Calu3 (cell line): ENCODE measurements at places on chromosomes 12 and 14. TPM values are rescaled to one million over a fixed set of nuclear protein-coding genes. Genes with fewer than 3 reads are reported as not detected.
A peak's percentile ranks its signal among the peaks of the same experiment; 100 is the strongest.

- H3K4me3 ChIP-seq = no peak overlapping the region
- DNase-seq = no peak
- H3K27me3 ChIP-seq = no peaks in the 10 kb centered on the region
- H3K36me3 ChIP-seq = no peaks in the 10 kb centered on the region
- H3K4me1 ChIP-seq = no peaks in the 10 kb centered on the region
These were observed 130.0 kb downstream of the DPF3 start for GRCh38 chr14:72763892-72764291.

DNA sequence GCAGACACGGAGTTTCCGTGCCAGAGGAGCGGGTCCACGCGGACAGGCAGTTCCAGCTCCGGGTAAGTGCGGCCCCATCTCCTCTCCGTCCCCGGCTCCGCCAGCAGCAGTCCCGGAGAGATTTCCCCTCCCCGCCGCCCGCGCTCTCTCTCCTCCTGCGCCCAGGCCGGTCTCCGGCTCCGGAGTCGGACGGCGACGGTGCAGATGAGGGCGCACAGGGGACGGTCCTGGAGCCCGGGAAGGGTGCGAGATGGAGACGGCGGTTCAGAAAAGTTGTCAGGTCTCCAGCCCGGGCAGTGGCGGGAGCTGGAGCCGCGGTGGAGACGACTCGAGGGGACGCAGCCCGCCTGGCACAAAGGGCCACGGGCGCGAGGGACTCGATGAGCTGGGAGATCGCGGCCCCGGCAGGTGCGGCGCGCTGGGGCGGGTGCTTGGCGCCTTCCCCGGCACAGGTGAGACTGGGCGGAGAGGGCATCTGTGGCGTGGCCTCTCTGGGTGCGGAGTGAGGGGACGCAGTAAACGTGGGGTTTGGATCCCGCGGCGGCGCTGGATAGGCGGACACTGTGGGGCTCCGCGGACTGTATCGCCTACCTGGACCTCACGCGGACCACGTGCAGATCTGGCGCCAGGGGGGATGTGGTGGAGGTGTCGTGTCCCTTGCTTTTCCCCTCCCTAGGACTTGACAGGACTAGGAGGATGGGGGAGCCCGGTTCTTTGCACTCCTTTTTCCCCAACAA lies 1540.3 kb upstream of the TMEM132C start:
- H3K4me3 ChIP-seq = no peak overlapping the region
- no peaks in the 10 kb centered on the region for H3K4me1 ChIP-seq
- no peaks in the 10 kb centered on the region for H3K36me3 ChIP-seq
- H3K27ac ChIP-seq = no peak overlapping the region
- no peaks in the 10 kb centered on the region for H3K27me3 ChIP-seq

DNA sequence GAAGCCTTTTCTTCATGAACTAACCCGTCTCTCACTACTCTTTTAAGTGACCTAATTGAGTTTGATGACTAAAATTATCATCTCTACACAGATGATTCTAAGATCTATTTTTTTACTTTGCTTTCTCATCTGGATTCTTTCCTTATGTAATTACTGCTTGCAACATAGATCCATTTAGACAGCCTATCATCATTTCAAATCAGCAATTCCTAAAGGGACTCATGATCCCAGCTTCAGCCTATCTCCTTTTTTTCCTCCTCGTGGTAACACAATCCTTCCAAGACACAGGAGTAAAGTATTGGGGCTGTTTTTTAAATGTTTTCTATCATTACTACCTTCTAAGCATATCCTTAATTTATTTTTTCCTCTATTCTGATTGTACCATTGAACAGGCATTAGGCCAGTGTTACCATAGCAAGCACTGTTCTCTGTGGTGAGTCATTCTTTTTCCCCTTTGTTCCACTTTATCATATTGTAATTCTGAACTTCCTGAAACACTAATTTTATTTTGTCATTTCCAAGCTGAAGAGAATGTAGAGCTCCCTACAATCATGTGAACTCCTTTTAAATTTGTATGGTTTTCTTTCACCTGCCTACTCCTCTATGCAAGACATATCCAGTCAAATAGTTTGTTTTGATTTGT lies 190.4 kb upstream of the FAR2 start:
- no peak for DNase-seq
- no peaks in the 10 kb centered on the region for H3K36me3 ChIP-seq
- no peaks in the 10 kb centered on the region for H3K27me3 ChIP-seq
- H3K4me1 ChIP-seq = peaks cover 12% of the 10 kb centered on the region
- H3K4me3 ChIP-seq = no peak overlapping the region

DNA sequence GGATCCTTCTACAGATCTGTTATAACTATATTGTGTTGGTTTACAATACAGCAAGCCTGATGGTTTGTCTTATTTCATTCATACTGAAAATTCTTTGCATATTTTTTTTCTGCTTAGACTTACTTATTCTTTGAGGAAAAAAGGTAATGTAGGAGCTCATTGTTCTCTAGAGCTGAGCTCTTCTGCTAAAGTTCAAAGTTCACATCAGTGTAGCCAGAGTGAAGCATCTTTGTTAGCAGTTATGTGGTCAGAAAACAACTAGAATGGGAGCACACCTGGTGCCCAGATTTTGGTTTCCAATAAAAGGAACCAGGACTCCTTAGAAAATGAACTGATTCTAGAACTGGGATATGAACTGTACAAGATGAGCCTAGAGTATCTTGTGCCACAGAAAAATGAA lies 10.3 kb downstream of the GPX2 start:
- H3K27ac ChIP-seq = no peak overlapping the region
- no peaks in the 10 kb centered on the region for H3K27me3 ChIP-seq
- H3K4me1 ChIP-seq = peaks cover 10% of the 10 kb centered on the region
- no peak for DNase-seq
- no peak overlapping the region for H3K4me3 ChIP-seq
- H3K36me3 ChIP-seq = peaks cover 10% of the 10 kb centered on the region

Gene AMDHD1
- 1.2 and 1.6 TPM in 2 replicates for total RNA-seq

GRCh38 chr12:47636908-47637780 lies 68.7 kb downstream of the RPAP3 start:
- H3K4me3 ChIP-seq = no peak overlapping the region
- no peaks in the 10 kb centered on the region for H3K36me3 ChIP-seq
- H3K27ac ChIP-seq = peak overlapping the region; percentile 67
- peak; percentile 59 for DNase-seq
- no peaks in the 10 kb centered on the region for H3K27me3 ChIP-seq
- peaks cover 17% of the 10 kb centered on the region for H3K4me1 ChIP-seq

GRCh38 chr12:15839041-15839440 lies 43.1 kb upstream of the STRAP start:
- H3K4me1 ChIP-seq = no peaks in the 10 kb centered on the region
- no peak overlapping the region for H3K27ac ChIP-seq
- no peaks in the 10 kb centered on the region for H3K36me3 ChIP-seq
- DNase-seq = no peak
- H3K4me3 ChIP-seq = no peak overlapping the region
- H3K27me3 ChIP-seq = no peaks in the 10 kb centered on the region

Gene ZNF26
- total RNA-seq = 25.3 and 28.5 TPM in 2 replicates

DNA sequence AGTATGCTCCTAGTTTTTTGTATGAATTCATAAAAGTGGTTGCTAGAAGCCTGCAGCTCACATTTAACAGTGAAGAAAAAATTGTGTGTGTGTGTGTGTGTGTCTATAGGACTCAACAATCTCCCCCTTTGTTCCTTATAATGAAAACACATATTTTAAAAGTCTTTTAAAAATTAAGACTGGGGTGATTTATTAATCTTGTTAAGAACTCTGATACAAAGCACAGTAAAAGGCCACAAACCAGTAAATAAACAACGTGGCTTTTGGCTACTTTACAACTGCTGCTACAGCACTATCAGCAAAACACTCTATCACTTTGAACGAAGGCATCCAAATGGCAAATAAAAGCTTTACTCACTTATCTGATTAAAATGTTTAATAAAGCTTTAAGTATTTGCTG lies 594 bp upstream of the VCPKMT start:
- H3K4me3 ChIP-seq = peak overlapping the region; percentile 90
- no peaks in the 10 kb centered on the region for H3K27me3 ChIP-seq
- peak overlapping the region; percentile 90 for H3K27ac ChIP-seq
- H3K36me3 ChIP-seq = peaks cover 47% of the 10 kb centered on the region

Gene PTPRQ
- not detected in 2 replicates for total RNA-seq

Gene ATP2A2
- 388 and 437 TPM in 2 replicates for total RNA-seq

Gene FLRT2
- total RNA-seq = not detected in 2 replicates

- DNase-seq = no peak
- H3K4me1 ChIP-seq = no peaks in the 10 kb centered on the region
- no peak overlapping the region for H3K27ac ChIP-seq
- no peak overlapping the region for H3K4me3 ChIP-seq
- peaks cover 82% of the 10 kb centered on the region for H3K27me3 ChIP-seq
These were observed 144.8 kb downstream of the NUAK1 start for GRCh38 chr12:105993766-105994555.

GRCh38 chr12:115811929-115812328 lies 465.6 kb downstream of the MED13L start:
- no peak overlapping the region for H3K27ac ChIP-seq
- H3K27me3 ChIP-seq = peaks cover 6% of the 10 kb centered on the region
- no peak for DNase-seq
- H3K4me3 ChIP-seq = no peak overlapping the region
